ENCODE measurements at places on chromosomes 13 and 19.
A peak's percentile ranks its signal among the peaks of the same experiment; 100 is the strongest.

GRCh38 chr19:31502536-31503170, 153.4 kb upstream of the TSHZ3 start:
- H3K27me3 ChIP-seq, result no peaks in the 10 kb centered on the region
- H3K4me1 ChIP-seq, result no peaks in the 10 kb centered on the region
- H3K27ac ChIP-seq, result no peak overlapping the region
- H3K36me3 ChIP-seq, result no peaks in the 10 kb centered on the region

GRCh38 chr13:49132479-49133002, 87.6 kb upstream of the MLNR start:
- H3K4me1 ChIP-seq, result no peaks in the 10 kb centered on the region
- H3K4me3 ChIP-seq, result no peak overlapping the region
- H3K27me3 ChIP-seq, result no peaks in the 10 kb centered on the region

GRCh38 chr13:49777746-49778614, 14.5 kb downstream of the KPNA3 start:
- H3K4me3 ChIP-seq, result no peak overlapping the region
- no peak for DNase-seq

GRCh38 chr13:60226507-60226906, 62.8 kb upstream of the DIAPH3 start:
- H3K4me3 ChIP-seq, result no peak overlapping the region
- no peak for DNase-seq
- H3K27ac ChIP-seq, result no peak overlapping the region
- H3K36me3 ChIP-seq, result no peaks in the 10 kb centered on the region
- no peaks in the 10 kb centered on the region for H3K4me1 ChIP-seq

- no peaks in the 10 kb centered on the region for H3K36me3 ChIP-seq
- no peaks in the 10 kb centered on the region for H3K4me1 ChIP-seq
- H3K27ac ChIP-seq, result no peak overlapping the region
Observed at GRCh38 chr19:51047031-51047335, 12.2 kb upstream of the KLK12 start.

GRCh38 chr19:27779954-27780353, 1433.0 kb downstream of the UQCRFS1 start:
- no peaks in the 10 kb centered on the region for H3K36me3 ChIP-seq
- H3K4me1 ChIP-seq, result no peaks in the 10 kb centered on the region
- H3K4me3 ChIP-seq, result no peak overlapping the region
- no peak for DNase-seq
- no peaks in the 10 kb centered on the region for H3K27me3 ChIP-seq

- no peaks in the 10 kb centered on the region for H3K36me3 ChIP-seq
- no peaks in the 10 kb centered on the region for H3K4me1 ChIP-seq
- no peak overlapping the region for H3K27ac ChIP-seq
- no peak overlapping the region for H3K4me3 ChIP-seq
- H3K27me3 ChIP-seq, result no peaks in the 10 kb centered on the region
Observed at GRCh38 chr19:51084505-51084904, 1.8 kb upstream of the KLK14 start.

GRCh38 chr19:8302357-8302691, 5.8 kb downstream of the CD320 start:
- no peak overlapping the region for H3K27ac ChIP-seq
- no peak overlapping the region for H3K4me3 ChIP-seq
- peak; percentile 64 for DNase-seq
- H3K36me3 ChIP-seq, result no peaks in the 10 kb centered on the region

GRCh38 chr13:38767506-38768265, 80.8 kb downstream of the FREM2 start:
- no peaks in the 10 kb centered on the region for H3K27me3 ChIP-seq
- no peaks in the 10 kb centered on the region for H3K36me3 ChIP-seq
- no peak overlapping the region for H3K4me3 ChIP-seq
- H3K27ac ChIP-seq, result no peak overlapping the region
- H3K4me1 ChIP-seq, result peaks cover 4% of the 10 kb centered on the region
- DNase-seq, result no peak

DNA sequence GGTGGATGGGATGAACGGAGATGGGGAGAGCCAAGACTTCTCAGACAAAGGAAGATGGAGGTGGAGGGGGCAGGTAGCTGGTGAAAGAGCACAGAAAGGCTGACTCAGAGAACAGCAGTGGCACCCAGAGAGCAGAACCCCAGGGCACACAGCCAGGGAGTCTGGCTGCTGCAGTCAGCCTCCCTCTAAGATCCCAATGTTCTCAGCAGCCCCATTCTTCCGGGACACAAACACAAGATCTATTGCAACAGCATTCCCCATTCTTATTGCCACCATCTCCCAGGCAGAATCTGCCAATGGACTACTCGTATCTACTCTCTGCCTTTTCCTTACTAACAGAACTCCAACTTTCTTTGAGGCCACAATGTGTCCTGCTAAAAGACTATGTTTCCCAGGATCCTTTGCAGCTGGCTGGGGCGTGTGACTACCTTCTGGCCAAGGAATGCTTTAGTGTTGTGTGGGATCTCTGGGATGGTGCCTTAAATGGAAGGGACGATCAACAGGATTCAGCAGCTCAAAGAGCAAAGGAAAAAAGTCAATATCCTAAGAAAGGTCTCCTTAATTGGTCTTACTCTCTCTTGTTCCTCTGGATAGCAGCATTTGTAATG, 7.5 kb downstream of the THAP8 start:
- no peak overlapping the region for H3K4me3 ChIP-seq
- H3K27ac ChIP-seq, result no peak overlapping the region
- no peaks in the 10 kb centered on the region for H3K27me3 ChIP-seq
- H3K36me3 ChIP-seq, result no peaks in the 10 kb centered on the region
- no peak for DNase-seq
- no peaks in the 10 kb centered on the region for H3K4me1 ChIP-seq

DNA sequence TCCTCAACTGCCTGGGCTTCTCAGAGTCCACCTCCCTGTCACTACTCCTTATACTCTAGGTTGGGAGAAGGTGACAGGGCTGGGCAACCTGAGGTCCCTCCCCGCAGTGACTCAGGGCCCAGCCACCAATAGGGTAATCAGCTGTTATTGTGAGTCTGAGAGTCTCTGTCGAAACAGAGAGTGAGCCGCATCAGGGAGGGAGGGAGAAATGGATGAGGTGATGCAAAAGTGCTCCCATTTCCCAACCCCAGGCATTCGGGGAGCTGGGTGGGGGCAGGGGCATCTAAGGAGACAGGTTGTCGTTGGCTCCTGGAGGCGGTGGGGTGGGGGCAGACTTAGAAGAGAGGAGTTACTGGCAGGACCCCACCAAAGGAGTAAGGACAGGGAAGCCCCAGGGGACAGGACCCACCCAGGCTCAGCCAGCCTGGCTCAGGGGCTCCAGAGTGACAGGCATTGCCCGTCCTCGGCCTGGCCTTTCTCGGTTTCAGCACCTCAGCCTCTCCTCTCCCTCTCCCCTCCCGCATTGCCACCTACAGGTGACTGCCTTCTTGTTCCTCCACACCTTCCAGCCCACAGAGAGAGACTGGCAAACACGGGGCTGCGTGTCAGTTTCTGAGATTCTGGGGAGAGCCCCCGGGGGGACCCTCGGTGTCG, at the start of gene DMKN:
DMKN (minus strand) TSS at position 22 of the 654 bp plus-strand sequence. CDS start 174 bp downstream, outside the sequence.
- no peaks in the 10 kb centered on the region for H3K36me3 ChIP-seq
- H3K4me1 ChIP-seq, result no peaks in the 10 kb centered on the region
- no peak within 1 kb of the TSS for H3K27ac ChIP-seq
- H3K4me3 ChIP-seq, result no peak within 1 kb of the TSS

DNA sequence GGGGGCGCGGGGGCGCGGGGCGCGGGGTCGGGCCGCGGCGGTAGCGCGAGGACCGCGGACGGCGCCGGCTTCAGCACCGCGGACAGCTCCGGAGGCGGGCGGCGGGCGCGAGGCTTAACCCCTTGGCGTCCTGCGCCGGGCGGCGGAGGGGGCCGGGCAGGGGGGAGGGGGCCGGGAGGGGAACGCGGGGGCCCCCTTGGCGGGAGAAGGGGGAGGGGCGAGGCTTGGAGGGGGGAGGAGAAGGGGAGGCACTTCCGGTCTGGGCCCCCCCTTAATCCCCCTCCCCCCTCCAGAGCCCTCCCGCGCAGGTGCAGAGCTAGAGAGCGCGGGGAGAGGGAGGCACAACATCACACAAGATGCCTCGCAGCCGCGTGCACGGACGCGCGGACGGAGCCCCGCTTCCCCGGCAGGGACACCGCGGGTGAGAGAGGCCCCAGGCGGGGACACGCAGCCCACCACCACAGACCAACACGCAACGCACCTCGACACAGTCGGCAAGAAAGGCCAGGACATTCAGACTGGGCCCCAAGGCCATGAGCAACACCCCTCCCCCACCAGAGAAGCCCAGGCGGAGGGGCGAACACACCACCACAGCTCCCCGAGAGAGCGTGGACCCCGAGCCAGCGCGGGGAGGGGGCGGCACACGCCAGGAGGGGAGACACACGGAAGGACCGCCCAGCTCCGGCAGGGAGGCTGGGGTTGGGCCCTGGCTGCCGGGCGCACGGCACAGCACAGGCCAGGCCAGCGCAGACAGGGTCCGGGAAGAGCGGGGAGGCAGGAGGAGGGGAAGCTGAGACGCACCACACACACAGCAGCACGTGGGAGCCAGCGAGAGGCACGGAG, 24.1 kb downstream of the SHANK1 start:
- DNase-seq, result peak; percentile 57
- no peak overlapping the region for H3K27ac ChIP-seq
- H3K36me3 ChIP-seq, result no peaks in the 10 kb centered on the region
- peaks cover 13% of the 10 kb centered on the region for H3K27me3 ChIP-seq

GRCh38 chr13:42125046-42125445, 76.6 kb downstream of the DGKH start:
- no peaks in the 10 kb centered on the region for H3K27me3 ChIP-seq
- no peaks in the 10 kb centered on the region for H3K4me1 ChIP-seq
- H3K4me3 ChIP-seq, result no peak overlapping the region
- H3K27ac ChIP-seq, result no peak overlapping the region

DNA sequence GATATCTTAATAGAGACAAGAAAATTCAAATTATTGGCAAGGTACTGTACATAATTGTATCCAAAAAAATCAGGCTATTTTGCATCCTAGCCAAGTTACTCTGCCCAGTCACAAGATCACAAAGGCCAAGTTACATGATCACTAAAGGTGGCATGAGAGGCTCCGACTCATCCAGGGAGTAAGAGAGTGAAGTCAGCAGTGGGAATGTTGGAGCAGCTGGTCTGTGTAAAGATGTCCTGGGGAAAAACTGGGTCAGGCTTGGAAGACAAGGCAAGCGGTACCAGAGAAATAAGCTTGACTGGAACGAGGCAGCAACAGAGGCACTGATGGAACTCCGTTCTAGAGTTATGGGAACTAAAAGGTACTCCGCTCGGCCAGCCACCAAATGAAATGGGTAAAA, 50.2 kb upstream of the PSG2 start:
- H3K4me1 ChIP-seq, result no peaks in the 10 kb centered on the region
- H3K27ac ChIP-seq, result no peak overlapping the region
- no peaks in the 10 kb centered on the region for H3K27me3 ChIP-seq
- no peak for DNase-seq

- no peaks in the 10 kb centered on the region for H3K4me1 ChIP-seq
- no peaks in the 10 kb centered on the region for H3K27me3 ChIP-seq
- H3K27ac ChIP-seq, result peak overlapping the region; percentile 98
Observed at GRCh38 chr13:20525144-20525600, 485 bp downstream of the CRYL1 start.

DNA sequence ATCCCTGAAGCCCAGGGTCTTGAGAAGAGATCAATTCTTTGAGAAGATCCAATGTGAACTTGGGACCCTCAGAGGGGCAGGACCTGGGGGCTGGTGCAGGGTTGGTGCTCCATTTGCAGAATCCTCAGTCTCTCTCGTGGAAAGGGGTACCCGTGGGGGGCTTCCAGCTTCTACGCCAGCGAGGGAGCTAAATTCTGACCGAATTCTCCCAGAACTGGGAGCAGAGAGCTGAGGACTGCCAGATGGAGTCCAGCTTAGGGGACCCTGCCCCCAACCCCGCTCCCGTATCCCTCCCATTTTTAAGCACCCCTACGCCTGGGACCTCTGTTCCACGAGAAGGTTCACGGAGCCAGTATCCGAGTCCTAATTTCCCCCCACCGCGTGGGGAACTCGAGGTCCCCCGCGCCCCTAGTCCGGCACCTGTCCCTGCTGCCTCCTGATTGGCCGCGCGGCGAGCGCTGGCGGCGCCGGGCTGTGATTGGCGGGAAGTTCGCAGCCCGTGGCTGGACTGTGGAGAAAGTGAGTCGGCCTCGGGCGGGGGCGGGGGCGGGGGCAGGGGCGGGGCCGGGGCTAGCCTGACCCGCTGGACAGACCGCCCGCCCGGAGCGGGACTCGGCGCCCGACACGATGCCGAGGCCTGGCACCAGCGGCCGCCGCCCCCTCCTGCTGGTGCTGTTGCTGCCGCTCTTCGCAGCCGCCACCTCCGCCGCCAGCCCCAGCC, 4.4 kb upstream of the LTBP4 start:
- no peaks in the 10 kb centered on the region for H3K4me1 ChIP-seq
- H3K36me3 ChIP-seq, result no peaks in the 10 kb centered on the region
- peak; percentile 71 for DNase-seq

DNA sequence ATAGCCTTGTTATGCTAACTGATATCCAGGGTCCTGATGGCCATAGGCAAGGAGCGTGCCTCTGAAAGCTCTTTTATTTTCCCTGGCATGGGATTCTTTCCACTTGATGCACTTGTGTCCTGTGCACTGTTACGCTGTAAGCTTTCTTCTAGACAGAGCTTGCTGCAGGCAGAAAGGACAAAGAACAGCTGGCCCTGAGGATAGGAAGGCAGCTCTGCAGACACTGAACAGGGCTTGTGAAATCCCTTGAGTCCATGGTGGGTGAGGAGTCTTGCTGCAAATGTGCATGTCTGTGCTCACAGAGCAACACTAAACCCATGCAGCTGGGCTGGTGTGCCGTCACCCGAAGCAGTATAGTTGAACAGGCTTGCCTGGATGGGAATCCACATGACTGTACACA, 126.6 kb downstream of the AKAP11 start:
- no peak overlapping the region for H3K27ac ChIP-seq
- DNase-seq, result no peak
- no peak overlapping the region for H3K4me3 ChIP-seq
- no peaks in the 10 kb centered on the region for H3K36me3 ChIP-seq
- no peaks in the 10 kb centered on the region for H3K27me3 ChIP-seq

GRCh38 chr19:14091813-14092462, 1.4 kb upstream of the SAMD1 start:
- H3K36me3 ChIP-seq, result peaks cover 2% of the 10 kb centered on the region
- no peaks in the 10 kb centered on the region for H3K4me1 ChIP-seq
- no peaks in the 10 kb centered on the region for H3K27me3 ChIP-seq

GRCh38 chr19:15587663-15588062, 27.4 kb upstream of the CYP4F8 start:
- H3K36me3 ChIP-seq, result no peaks in the 10 kb centered on the region
- H3K4me3 ChIP-seq, result no peak overlapping the region
- H3K27ac ChIP-seq, result no peak overlapping the region
- H3K4me1 ChIP-seq, result no peaks in the 10 kb centered on the region
- no peak for DNase-seq

DNA sequence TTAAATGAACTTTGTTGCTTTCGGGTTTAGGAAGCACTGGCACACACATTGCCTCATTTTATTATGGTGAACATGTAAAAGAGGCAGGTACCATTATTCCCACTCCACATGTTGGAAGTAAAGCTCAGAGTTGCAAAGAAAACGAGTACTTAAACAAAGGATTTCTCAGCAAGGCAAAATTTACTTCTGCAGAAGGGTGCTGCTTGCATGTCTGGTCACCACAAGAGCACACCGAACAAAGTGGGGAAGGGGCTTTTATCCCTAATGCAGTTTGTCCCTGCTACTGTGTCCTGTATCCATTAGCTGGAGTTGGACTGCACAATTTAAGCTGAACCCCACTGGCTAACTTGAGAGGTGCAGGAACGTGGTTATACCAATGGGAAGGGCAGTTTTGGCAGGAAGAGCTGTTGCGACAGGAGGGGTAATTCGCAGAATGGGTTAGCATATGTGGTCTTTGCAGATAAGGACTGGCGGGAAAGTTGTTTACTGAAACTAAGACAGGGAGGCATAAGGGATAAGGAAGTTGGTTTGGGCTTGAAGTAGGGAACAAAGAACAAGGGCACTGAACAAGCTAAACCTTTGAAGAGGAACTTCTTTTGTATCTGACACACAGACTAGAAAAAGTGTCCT, 545.5 kb downstream of the UQCRFS1 start:
- H3K36me3 ChIP-seq, result no peaks in the 10 kb centered on the region
- no peaks in the 10 kb centered on the region for H3K4me1 ChIP-seq
- H3K27ac ChIP-seq, result no peak overlapping the region
- no peaks in the 10 kb centered on the region for H3K27me3 ChIP-seq
- no peak overlapping the region for H3K4me3 ChIP-seq

Data from kidney (tissue), 22 donors.